ENCODE measurements at places on chromosomes 7 and 10. TPM values are rescaled to one million over a fixed set of nuclear protein-coding genes. Genes with fewer than 3 reads are reported as not detected.

The ECD gene
- total RNA-seq = 34.9 TPM

The SPDYE2 gene
- total RNA-seq = not detected

The MACC1 gene
- 39.4 TPM for total RNA-seq

The OR9A2 gene
- 1.2 TPM for total RNA-seq

The C10orf105 gene
- not detected for total RNA-seq

The SH2D4B gene
- total RNA-seq = not detected

The GIMAP1 gene
- total RNA-seq = 9.0 TPM

The FBXL13 gene
- total RNA-seq = 1.1 TPM

DNA sequence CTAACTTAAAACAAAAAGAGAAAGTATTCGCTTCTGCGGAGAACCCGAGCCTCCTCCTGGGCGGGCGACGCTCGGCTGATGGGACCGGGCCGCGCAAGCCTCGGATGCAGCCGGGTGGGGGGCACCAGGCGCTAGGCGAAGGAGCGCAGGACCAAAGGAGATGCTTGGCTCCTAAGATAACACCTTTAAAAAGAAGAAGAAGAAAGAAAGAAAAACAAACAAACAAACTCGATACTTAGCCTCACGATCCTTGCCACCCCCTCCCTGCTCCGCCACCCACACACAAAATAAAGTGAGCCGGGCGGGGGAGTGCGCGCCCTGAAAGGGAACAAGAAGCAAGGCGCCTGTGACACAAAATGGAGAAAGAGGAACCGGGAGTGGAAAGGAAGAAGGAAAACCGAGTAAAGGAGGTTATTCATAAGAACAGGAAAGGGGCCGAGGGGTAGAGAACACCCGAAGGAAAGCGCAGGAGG is 34.0 kb upstream of the EBLN1 start:
- peak; percentile 31 for DNase-seq

DNA sequence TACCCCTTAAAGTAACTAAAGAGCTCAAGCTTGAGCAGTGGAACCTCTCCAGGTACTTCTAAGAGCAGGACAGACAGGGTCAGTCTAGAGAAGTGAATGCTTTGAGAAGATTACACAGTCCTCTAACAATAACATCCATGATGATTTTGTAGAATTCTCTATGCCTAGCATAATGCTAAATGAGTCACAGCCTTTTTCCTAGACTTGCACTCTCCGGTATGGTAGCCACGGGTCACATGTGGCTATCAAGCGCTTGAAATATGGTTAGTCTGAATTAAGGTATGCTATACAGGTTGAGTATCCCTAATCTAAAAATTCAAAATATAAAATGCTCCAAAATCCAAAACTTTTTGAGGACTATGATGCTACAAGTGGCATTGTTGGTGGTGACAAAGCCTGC is 166.6 kb upstream of the MKLN1 start:
- DNase-seq = no peak

DNA sequence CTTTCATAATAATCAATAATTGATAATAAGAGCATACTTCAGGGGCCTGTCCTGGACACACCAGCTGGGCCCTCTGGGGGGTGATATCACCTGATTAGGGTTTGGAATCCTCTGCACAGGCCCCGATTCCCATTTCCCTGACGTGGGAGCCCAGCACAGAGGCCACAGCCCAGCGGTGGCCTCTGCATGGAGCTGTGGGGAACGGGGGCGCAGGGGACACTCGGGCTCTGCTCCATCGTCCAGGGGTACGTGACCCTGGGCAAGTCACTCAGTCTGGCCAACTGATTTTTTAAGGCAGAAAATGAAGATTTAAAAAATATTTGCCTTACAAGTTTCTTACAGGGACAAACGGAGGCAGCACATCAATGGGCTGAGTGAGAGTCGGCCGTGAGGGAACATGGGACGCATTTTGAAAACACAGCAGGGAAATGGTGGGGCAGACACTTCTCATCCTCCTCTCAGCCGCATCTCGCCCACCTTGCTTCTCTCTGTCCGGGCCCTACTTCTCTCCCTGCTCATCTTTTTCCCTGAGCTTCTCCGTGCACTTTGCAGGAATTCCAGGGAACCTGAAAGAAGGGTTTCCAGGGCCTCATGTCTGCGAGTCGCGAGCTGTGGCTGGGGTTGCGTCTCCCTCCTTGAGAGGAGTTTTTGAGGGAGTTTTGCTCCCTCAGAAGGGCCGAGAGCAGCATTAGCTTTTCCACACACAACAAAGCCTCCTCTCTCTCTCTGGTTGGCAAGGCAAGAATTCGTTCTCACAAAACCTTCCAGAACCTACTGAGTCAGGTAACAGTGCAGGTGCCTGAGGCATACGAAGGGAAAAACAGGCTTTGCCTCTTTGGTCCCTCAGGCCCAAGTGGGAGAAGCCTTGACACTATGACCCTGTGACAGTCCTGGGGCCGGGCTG is 312.0 kb downstream of the WDR37 start:
- DNase-seq = peak; percentile 12

GRCh38 chr10:53356616-53357349 is 584.2 kb upstream of the MBL2 start:
- DNase-seq = no peak

GRCh38 chr7:157396316-157397035 is 59.7 kb downstream of the DNAJB6 start:
- no peak for DNase-seq

DNA sequence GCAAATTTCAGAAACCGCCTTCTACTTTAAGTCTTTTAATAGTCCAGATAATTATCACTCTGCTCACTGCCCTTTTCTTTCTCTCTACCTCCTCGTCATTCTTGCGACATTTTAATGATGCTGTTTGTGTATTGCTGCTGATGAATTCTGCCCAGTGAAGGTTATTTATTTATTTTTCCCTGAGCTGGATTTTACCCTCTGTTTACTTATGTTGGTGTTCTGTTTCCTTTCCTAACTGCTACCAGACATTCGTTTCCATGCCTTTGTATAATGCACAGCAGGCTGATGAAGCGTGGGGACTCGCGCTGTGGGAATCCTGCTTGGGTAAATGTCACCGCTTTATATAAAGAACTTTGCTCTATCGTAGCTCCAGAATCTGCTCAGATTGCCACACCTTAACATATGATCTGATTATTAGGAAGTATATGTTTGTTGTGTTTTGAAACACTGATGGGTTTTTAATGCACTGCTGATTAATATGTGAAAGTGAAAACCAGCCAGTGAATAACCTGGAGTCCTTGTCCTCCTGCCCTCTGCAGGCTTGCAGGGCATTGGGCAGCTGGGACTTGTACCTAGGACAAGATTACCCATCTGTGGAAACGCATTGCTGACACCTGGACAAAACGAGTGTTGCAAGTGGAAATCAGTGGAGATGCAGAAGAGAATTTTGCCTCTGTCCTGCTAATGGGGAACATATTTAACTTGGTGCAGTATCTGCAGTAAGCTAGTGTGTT is 291.5 kb downstream of the SDK1 start:
- no peak for DNase-seq

DNA sequence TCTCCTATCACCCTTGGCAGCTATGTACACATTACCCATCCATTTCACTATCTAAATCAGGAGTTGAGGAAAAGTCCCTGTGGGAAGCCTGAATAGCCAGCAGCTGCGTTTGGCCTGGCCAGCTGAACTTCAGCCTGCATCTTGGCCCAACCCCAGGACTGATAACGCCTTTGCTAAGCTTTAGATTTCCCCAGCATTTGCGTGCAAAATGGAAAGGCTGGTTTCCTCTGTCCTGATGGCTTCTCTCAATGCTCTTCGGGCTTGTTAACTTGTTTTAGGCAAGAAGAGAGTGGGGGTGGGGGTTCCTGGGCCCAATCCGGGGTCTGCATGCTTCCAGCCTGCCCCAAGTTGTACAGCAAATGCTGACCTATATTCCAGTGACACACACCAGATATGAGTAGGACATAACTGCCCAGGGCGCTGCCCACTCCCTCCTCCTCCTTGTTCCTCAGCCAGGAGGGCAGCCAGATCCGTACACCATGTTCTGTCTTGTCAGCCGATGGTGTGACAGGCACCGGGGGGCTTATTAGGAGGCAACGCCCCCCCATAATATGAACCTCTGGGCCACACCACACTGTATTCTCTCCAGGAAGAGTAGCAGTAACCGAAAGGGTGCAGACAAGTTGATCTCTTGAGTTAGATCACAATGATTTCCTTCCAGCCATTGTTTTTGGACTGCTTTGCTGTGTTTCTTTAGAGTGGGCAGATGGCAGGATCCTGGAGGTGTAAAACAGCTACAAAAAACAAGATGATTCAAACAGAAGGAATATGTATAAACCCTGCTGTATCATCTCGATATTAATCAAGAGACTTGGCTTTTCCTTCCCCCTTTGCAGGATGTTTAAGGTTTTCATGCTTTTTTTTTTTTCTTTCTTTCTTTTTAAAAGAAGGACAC is 339.0 kb downstream of the RNLS start:
- no peak for DNase-seq

GRCh38 chr10:67119651-67120050 is 193.8 kb downstream of the LRRTM3 start:
- no peak for DNase-seq

DNA sequence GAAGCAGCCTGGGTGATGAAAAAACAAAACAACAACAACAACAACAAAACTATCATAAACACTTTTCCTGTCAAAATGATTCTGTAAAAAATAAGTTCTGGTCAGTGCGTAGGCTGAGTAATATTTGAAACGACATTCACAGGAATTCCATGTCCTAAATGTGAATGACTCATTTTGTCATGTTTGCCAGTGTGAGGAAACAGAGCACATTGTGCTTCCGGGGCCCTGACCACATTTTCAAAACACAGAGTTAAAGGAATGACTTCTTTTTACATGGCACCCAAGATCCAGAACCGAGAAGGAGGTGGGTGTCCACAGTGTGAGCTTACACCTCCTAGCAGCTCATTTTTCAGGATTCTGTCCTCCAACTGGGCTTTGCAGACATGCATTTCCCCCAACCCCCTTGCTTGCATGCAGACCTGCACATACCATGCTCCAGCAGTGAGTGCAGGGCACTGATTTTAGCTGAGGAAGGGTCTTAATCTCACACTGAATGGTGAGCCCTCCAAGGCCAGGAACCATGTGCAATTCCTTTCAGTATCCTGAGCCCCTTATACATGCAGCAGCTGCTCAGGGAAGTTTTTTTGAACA is 3.0 kb downstream of the CLRN3 start:
- DNase-seq = no peak

GRCh38 chr7:81467964-81468363 is 301.9 kb downstream of the HGF start:
- no peak for DNase-seq

DNA sequence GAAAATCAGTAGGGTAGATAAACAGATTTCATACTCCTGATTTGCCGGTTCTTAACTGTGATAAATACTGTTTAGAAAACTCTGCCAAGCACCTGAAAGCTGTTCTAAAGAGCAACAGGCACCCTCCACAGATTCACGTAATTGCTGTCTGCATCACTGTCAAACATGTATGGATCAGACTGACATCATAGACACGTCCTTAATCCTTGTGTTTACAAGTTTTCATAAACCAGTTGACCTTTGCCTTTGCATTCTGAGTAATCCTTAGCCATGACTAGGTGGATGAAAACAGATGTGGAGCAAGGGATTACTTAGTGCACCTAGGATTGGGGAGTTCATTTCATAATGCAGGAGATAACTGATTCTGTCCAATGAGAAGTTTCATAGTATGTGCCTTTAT is 41.6 kb downstream of the SLC39A12 start:
- DNase-seq = no peak

DNA sequence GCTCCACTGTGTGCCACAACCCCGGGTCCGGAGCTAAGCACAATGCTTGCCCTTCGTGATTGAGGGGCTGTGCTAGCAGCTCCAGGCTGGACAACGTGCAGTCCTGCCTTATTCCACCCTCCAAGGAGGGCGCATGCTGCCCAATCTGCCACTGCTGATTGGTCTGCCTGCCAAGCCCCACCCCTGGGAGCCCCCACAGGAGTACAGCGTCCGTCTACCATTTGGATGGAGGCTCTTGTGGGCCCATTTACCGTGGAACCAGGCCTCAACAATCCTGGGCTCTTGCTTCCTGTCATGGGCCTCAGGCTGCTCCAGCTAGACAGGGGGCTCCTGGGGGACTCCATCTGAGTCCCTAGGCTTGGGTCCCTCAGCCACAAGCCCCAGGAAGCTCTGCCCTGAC is 173.3 kb downstream of the SLIT1 start:
- no peak for DNase-seq

GRCh38 chr10:62019685-62020359 is 118.3 kb downstream of the ARID5B start:
- DNase-seq = no peak

DNA sequence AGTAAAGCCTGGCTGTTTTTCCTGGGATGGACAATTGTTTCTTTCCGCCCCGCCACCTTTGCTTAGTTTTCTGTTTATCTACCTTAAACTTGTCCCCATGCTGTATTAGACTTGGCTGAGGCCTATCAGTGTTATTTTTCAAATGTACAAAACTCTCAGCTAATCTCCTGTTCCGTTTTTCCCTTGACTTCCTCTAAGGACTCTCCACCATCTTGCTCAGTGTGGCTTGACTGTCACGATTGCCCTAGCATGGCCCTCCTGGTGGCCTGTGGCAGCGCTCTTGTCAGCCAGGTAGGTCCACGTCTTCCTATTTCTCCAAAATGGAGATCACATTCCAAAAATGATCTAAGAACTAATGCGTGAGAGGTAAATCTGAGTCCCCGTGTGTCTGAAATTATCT is 36.7 kb downstream of the BAIAP2L1 start:
- DNase-seq = no peak

GRCh38 chr7:38686888-38687287 is 55.7 kb upstream of the AMPH start:
- no peak for DNase-seq

DNA sequence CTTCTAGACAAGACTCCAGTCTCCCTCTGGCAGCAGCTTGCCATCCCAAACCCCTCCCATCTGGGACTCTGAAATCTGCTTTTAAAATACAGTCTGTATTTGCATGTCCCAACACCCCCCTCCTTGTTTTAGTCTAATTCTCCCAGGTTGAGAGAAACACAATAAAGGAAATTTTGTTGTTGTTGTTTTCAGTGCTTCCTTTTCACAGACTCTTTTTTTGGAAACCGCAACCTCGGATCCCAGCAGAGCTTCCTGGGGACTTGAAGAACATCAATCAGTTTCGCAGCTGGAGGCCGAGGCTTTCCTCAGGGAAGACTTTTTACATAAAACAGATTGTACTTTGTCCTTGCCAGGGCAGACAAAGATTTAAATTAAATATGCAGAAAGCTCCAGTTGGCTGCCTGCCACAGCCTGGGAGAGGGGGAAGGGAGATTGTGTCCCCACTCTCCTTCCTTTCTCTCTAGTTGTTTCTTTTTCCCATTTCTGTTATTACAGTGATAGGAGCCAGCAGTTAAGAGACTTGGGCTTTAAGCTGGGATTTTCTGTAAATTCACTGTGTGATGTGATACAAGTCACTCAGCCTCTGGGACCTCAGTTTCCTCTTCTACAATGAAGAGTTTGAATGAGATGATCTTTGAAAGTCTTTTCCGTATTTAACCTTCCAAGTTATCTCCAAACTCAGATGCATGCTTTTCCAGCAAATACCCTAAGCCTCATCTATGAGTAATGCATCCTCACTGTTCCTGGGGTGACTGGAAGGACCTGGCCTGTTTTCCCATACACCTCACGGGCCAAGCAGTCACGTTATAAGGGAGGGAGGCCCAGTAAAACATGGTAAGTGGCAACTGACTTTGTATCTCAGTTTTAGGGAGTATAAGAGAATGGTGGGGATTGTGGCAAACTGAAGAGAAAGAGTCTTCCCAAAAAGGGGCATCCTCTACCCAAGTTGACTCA is 192.3 kb downstream of the REEP3 start:
- peak; percentile 61 for DNase-seq

Measured in breast epithelium (tissue), 4 donors.